ENCODE measurements at places on chromosomes 16 and 17. TPM values are rescaled to one million over a fixed set of nuclear protein-coding genes. Genes with fewer than 3 reads are reported as not detected.

NLRC3 gene
- 0.04 TPM for total RNA-seq

NPW gene
- total RNA-seq = 0.64 TPM

CX3CL1 gene
- total RNA-seq = 0.12 TPM

CIBAR2 gene
- total RNA-seq = not detected

NPTX1 gene
- total RNA-seq = 209 TPM

CD300H gene
- 0.31 TPM for total RNA-seq

TMEM235 gene
- total RNA-seq = not detected

TEX19 gene
- total RNA-seq = 0.39 TPM

GAST gene
- total RNA-seq = not detected

SHISA6 gene
- not detected for total RNA-seq

MYO15A gene
- total RNA-seq = 0.73 TPM

NPIPA5 gene
- total RNA-seq = 1.9 TPM

EVPLL gene
- not detected for total RNA-seq

CFDP1 gene
- total RNA-seq = 61.3 TPM

GID4 gene
- 9.3 TPM for total RNA-seq

CYB5D1 gene
- 19.8 TPM for total RNA-seq

TMEM106A gene
- total RNA-seq = 0.75 TPM

GPRC5B gene
- total RNA-seq = 34.0 TPM

SSTR5 gene
- 0.35 TPM for total RNA-seq

KRT32 gene
- 0.07 TPM for total RNA-seq

ACSM3 gene
- 4.3 TPM for total RNA-seq

ANKRD40CL gene
- total RNA-seq = not detected

PRSS8 gene
- total RNA-seq = 1.1 TPM

MOSMO gene
- 14.0 TPM for total RNA-seq

SMTNL2 gene
- 0.50 TPM for total RNA-seq

CCDC92B gene
- 0.15 TPM for total RNA-seq

SEPTIN1 gene
- total RNA-seq = 1.9 TPM

KCNJ2 gene
- total RNA-seq = 0.05 TPM

DNAI2 gene
- not detected for total RNA-seq

CLTC gene
- 171 TPM for total RNA-seq

TUBG2 gene
- 23.2 TPM for total RNA-seq

Measured in A549 treated with Mapracorat at 1 μM for 4 hours (cell line).